ENCODE measurements at places on chromosomes 12 and 14.
A peak's percentile ranks its signal among the peaks of the same experiment; 100 is the strongest.

GRCh38 chr12:3523058-3523457, 32.1 kb downstream of the PRMT8 start:
- no peak for DNase-seq

DNA sequence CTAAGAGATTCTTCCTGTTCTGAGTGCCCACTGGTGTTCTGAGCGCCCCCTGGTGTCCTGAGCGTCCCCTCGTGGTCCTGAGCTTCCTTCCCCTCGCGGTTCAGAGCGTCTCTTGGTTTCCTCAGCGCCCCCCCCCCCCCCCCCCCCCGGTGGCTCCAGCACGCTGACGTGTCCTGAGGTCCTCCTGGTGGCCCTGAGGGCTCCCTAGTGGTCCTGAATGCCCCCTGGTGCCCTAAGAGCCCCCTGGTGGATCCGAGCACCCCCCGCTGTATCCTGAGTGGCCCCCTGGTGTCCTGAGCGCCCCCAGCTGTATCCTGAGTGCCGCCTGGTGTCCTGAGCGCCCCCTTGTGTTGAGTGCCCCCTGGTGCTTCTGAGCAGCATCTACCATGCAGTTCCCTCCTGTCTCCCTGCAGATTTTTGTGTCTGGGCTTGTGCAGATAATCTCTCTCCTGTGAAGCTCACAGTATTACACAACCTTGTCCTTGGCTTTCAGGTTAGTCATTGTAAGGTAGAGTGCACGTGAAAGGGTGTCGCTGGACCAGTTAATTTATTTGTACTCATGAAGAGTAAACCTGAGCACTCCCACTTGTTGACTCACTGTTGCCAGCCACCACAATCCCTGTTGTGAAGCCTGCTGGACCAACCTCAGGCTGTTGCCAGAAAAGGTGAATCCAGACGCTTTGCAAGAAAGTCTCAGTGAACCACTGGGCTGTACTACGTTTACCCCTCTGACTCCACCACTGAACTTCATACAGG, 1168.4 kb downstream of the TMEM121 start:
- DNase-seq, result peak; percentile 55

DNA sequence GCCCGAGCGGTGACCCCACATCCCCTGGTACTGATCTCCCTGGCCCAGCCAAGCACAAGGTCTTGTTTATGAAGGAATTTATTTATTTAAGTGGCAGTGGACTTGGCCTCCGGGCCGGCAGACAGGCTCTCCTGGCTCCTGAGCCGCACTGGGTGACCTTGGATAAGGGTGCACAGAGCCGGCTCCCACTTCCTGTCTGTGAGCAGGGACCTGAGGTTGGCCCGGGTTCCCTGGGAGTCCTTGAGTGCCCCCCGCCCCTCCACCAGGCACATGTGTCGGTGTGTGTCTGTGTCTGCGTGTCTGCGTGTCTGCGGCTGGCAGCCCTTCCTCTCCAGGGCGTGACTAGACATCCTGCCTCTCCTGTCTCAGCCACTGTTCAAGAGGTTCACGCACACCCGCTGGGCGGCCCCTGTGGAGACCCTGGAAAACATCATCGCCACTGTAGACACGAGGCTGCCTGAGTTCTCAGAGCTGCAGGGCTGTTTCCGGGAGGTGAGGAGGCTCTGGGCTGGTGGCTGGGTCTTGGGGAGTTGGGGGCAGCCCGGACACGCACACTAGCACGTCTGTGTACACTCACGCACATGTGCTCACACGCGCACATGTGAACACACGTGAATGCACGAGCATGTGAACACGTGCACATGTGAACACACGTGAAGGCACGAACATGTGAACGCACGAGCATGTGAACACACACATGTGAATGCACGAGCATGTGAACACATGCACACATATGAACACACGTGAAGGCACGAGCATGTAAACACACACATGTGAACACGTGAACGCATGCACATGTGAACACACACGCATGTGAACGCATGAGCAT, 9.3 kb downstream of the TNFAIP2 start:
- no peak for DNase-seq

DNA sequence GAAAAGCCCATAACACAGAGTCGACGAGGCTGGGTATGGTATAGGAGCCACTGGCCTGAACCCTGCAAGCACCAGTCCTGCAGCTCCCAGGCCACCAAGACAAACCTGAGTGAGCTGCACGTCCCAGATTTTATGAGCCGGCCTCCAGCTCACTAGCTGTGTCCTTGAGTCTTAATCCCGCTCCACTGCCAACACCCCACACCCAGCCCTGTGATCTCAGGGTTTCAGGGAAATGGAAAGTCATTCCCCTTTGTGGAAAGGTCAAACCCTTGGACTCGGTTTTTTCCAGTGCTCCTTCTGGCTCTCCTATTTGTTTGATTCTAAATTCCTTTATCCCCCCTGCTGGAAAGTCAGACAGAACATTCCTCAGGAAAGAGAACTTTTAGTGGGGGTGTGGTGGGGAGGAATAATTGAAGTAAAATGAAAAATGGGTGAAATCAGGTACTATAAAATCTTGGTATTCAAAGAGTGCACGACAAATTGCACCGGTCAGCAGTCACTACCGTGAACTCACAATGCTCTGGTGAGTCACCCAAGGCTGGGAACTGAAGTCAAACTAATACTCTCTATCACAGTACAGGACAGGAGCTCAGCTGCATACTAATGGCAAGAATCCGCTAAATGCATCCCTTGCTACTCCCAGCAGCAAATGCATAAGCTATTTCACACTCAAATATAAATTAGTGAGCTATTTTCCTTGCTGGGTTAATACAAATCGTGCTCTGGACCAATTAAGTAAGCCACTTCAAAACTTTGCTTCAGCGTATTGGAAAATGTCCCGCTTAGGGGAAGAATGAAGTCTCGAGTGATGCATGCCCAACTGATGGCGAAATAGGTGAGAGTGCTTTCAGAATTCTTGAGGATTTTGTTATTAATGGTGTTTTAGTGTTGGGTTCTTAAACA, 9.0 kb downstream of the PITPNM2 start:
- DNase-seq, result no peak

DNA sequence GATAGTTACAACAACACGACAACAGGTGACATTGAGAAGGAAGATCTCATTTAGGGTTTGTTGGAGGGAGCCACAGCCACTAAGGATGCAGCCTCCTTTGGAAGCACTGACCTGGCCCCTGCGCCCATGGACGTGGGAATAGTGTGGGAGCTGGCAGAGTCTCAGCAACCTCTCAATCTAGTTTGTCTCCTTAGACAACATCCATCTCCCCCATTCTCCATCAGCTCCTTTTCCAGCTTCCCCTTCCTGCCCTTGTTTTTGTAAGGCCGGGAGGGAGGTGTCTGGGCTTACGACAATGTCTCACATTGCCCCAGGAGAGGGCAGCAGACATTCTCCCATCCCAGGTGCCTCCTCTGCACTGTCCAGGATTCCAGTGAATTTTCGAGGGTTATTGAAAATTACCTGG, 170.2 kb upstream of the PZP start:
- DNase-seq, result no peak

DNA sequence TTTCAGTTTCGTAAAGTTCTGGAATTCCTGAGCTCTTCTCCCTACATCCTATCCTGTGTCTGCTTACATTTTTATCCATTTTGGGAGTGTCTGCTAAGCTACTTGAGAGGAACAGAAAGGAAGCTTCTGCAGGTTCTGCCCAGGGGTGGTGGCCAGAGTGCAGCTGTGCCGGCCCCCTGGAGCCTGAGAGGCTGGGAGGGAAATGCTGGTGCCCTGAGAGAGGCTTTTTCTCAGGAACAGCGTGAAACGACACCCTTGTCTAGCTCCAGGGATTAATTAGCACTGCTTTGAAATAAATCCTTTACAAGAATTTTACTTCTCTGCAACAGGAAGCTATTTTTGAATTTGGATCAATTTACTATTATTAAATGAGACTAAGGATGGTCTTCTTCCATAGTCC, 165.4 kb downstream of the SLC15A5 start:
- no peak for DNase-seq

DNA sequence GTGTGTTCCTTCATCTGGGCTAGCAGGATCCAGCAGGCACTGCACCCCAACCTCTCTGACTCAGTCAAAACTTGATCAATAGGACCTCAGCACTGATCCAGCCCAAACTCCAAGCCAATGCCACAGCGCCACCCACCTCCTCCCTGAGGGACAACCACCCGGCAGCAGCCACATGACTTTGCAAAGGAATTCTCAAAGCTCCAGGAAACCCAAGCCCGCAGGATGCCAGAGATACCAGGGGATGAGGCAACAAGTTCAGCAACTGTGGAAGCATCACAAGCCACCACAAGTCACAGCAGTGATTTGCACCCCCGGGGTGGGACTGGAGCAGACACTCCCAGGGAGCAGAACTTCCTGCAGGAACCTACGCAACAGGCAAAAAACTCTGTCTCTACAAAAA, 37.3 kb downstream of the ACTN1 start:
- no peak for DNase-seq

GRCh38 chr12:66002812-66003211, 127.7 kb downstream of the LLPH start:
- DNase-seq, result no peak

- no peak for DNase-seq
These were observed 448.2 kb upstream of the TBX3 start for GRCh38 chr12:115132145-115132544.

- no peak for DNase-seq
These were observed 158.7 kb upstream of the LRIG3 start for GRCh38 chr12:59079002-59079401.

- no peak for DNase-seq
These were observed 230.5 kb downstream of the AKAP6 start for GRCh38 chr14:32559590-32559989.

- DNase-seq, result no peak
These were observed 166.7 kb downstream of the ITPR2 start for GRCh38 chr12:26666286-26666685.

DNA sequence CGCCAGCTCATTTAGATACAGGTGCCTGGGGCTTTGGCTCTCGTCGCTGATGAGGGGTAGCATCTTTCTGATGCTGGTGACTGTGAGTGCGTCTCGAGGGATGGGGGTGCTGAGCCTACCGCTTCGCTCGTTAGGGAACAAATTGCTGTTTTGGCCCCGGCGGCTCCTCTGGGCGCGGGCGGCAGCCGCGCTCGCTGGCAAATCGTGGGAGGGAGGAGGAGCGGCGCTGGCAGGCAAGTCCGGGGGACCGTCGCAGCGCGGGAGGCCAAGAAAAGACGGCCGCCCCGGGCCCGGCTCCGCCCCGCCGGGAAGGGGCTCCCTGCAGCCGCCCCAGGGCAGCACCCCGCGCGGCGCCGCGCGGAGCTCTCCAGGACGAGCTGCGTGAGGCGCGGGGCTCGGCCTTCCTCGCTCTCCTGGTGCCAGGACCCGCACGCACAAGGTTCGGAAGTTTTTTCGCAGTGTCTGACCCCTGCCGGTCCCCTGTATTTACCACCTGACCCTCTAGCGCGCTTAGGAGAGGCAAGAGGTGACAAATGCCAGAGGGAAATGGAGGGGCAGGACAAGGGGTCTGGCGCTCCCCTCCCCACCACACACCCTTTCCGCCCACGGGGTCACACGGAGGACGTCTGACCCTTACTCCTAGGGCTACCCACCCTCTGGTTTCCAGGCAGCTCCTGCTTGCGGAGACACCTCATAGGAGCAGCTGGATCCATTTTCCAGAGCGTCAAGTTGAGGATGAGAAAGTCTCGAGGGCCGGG, 899 bp upstream of the KCNH3 start:
- DNase-seq, result no peak

- DNase-seq, result no peak
These were observed 67.5 kb upstream of the SLC35F4 start for GRCh38 chr14:57933349-57933748.

DNA sequence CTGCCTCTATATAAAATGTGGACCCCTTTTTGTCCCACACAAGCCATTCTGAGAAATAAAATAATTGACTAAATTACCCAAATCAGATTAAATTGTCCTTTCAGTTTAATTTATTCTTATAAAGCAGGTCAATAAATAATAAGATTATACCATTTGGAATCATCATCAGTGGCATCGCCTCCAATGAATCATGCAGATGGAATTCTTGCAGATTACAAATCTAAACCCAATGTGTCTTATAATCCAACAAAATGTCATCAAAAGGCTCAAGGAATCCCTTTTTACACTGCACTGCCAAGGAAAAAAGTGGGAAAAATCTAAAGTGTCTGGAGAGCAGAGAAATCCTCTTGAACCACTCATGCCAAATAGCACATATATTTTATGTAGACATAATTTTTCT, 138.2 kb upstream of the TSPAN8 start:
- no peak for DNase-seq

- no peak for DNase-seq
These were observed 2.8 kb downstream of the RHNO1 start for GRCh38 chr12:2879853-2880252.

DNA sequence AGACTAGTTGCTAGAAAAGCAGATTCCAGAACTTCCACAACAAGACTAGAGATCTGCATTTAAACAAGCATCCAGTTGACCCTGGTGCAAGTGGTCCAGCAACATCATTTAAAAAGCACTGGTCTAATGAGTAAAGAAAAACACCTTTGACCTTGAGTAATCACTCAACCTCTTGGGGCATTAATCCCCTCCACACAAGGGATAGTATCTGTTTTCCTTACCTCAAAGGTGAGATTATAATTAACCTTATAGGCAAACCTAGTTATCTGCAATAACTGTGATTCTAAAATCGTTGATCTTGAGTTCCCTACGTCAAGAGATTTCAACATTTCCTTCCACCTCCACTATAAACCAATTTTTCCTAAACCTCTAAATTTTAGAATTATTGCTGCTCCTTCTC, 1.1 kb downstream of the KDM5A start:
- no peak for DNase-seq

GRCh38 chr12:22340143-22340542, 5.6 kb upstream of the ST8SIA1 start:
- no peak for DNase-seq

DNA sequence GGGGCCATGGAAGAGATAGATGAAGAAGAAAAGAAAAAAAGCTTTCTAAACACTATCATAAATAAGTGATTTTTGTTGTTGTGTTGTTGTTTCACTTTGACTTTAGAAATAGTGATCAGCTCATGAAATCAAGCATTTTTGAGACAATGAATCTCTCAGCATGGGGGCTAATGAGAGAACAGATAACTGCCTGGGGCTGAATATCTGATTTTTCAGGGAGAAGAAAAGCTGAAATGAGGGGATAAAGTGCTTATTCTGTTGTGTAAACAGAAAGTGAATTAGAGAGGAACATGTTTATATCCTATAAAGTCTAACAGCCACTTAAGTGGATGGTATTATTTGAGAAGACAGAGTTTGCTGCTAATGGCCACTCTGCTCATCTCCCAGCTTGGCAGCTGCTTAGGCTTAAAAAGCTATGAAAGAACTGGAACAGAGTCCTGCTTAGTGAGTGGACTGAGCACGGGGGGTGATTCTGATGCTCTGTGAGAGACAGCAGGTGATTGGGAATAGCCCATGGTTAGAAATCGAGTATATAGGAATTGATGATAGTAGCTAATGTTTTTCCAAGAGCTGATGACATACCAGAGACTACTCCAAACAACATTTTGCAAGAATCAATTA, 646.1 kb upstream of the TMEM132C start:
- no peak for DNase-seq

- DNase-seq, result no peak
These were observed 126.1 kb downstream of the EPS8 start for GRCh38 chr12:15662983-15663659.

- DNase-seq, result no peak
These were observed 97.0 kb downstream of the TMEM30B start for GRCh38 chr14:61184112-61184511.

All from stimulated activated CD4-positive, alpha-beta T cell treated with anti-CD3 and anti-CD28 coated beads, Interleukin-1b, Interleukin-23, amount 100 ng/mL, for 1 hour (primary cell).